ENCODE measurements at places on chromosomes 6 and 20.

GRCh38 chr6:29651413-29652197 is 5.3 kb upstream of the MOG start:
- DNase-seq: no peak

- DNase-seq: no peak
Observed at GRCh38 chr20:45672765-45673164, 2.7 kb upstream of the WFDC11 start.

GRCh38 chr6:143872201-143872600 is 7.9 kb downstream of the ZC2HC1B start:
- no peak for DNase-seq

- no peak for DNase-seq
Observed at GRCh38 chr6:143062551-143062950, 1.9 kb downstream of the AIG1 start.

DNA sequence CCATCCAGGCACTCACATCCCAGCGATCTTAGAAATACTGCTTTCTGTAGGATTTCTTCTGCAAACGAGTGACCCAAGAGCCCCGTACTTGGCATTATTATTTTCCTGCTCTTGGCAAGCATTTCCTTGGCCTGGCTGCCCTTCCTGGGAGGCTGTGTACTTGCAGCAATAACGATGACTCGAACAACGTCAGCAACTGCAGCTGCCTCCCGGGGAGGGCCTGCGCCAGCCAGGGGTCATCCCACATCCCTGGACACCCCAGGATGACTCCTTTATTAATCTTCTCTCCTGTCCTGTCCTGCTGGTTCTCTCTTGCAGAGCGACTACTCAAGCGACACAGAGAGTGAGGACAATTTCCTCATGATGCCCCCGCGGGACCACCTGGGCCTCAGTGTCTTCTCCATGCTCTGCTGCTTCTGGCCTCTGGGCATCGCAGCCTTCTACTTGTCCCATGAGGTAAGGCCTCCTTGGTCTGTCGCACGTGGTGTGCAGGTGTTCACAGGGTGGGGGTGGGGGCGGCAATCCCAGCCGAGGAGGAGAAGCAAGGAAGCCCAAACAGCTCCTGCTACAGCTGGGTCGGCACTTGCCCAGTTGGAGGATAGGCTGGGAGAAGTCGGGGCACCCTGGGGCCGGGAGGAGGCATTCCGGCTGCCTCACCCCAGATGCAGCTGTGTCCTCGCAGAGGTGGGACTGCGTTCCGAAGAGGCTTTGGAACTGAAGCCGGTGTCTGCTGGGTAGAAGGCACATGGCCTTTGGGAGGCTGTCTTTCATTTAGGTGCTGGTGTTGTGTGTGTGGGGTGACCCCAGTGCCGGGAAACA is 115.3 kb downstream of the SYNDIG1 start:
- DNase-seq: no peak

- DNase-seq: no peak
Observed at GRCh38 chr6:43893073-43893472, 123.1 kb downstream of the VEGFA start.

GRCh38 chr20:1489764-1490436 is 1.3 kb downstream of the SIRPB2 start:
- no peak for DNase-seq

DNA sequence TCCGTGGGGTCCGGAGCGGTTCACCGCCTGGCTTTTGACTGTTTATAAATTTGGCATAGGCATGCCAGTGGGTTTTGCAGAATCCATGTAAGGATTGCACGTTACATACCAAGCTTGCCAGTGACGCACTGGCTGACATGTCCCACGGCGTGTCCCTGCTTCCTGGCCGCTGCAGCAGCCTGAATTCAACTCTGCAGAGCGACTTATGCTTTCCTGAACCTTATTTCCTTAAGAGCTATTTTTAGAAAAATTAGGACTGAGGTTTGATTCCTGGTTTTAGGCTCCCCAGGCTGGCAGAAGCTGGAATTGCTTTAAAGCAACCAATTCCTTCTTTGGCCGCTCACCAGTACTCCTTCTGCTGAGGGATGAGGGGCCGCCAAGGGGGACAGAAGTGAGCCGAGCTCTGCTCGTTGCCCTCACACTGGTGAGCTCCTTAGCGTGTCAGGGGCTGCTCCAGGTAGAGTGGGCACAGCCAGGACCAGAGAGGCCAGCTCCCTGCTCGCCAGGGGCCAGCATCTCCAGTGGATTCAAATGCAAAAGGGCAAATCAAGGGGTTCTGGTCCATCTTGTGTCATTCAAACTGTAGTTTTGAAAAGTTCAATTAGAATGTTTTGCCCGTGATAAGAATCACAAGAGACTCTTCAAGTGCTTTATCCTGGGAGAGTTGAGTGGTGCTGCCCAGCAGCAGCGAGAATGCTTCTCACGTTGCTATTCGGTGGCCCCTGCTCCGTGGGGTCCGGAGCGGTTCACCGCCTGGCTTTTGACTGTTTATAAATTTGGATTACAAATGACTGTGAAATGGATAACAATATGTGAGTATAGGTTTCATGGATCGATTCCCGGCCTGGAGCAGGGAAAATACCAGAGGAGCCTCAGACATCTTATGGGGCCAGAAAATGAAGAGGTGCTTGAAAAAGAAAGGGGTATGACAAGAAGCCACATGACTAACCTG is 17.5 kb upstream of the IRF4 start:
- DNase-seq: no peak

- no peak for DNase-seq
Observed at GRCh38 chr20:16208443-16208842, 364.8 kb downstream of the KIF16B start.

GRCh38 chr6:112683926-112684325 is 336.8 kb downstream of the RFPL4B start:
- no peak for DNase-seq

DNA sequence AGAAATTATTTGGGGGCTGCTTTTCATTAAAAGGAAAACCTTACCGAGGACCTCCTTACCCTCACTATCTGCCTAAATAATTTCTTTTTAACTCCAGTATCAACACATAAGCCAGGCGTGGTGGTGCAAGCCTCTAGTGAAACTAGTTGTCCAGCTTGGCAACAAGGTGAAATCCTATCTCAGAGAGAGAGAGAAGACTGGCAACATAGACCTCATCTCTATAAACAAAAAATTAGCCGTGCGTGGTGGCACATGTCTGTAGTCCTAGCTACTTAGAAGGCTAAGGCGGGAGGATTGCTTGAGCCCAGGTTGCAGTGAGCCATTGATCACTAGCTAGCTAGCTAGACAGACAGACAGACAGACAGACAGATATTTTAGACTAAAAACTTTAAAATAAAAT is 92.5 kb downstream of the ARMC2 start:
- no peak for DNase-seq

- DNase-seq: no peak
Observed at GRCh38 chr20:10763112-10763511, 89.3 kb upstream of the JAG1 start.

GRCh38 chr6:139327038-139327437 is 35.2 kb upstream of the TXLNB start:
- no peak for DNase-seq

GRCh38 chr6:3228046-3228671 is 706 bp upstream of the TUBB2B start:
- DNase-seq: no peak

DNA sequence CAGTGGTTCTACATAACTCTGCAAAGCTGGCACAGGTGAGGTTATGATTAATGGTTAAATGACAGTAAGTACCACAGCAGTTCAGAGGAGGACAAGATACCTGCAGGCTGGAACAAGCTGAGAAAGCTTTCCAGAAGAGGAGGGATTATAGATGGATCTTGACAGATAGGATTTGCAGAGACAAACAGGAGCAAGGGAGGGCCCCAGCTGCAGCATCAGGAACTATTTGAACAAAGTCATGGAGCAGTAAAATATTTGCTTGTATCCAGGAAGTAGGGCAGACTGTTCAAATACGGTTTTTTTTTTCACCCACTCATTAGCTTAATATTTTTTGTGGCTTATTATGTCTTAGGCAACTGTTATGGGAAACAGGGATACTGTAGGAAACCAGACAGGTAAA is 144.4 kb upstream of the MAN1A1 start:
- DNase-seq: no peak

- DNase-seq: no peak
Observed at GRCh38 chr20:4153661-4154238, 138.4 kb upstream of the RNF24 start.

GRCh38 chr20:45323731-45324130 is 15.6 kb upstream of the MATN4 start:
- DNase-seq: no peak

DNA sequence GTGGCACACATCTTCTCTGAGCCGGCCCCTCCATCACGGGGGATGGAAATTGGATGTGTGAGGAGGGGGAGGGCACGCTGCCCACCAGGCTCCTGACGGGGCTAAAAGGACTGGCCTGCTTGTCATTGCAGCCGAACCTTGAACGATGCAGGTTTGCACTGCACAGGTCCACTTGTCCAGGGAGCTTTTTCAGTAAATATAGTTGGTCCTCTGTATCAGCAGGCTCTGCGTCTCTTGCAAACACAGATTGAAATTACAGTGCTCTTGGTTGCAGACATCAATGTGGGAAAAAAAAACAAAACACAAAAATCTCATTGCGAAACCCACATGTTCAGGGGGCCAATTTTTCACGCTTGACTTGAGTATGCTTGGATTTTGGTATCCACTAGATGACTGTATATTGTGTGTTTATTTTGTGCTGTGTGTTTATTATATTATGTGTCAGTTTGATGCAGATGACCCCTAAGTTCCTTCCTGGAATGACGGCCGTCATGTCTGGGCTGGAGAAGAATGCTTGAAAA is 29.2 kb downstream of the ERMARD start:
- no peak for DNase-seq

- no peak for DNase-seq
Observed at GRCh38 chr6:115796829-115797228, 263.9 kb downstream of the FRK start.

DNA sequence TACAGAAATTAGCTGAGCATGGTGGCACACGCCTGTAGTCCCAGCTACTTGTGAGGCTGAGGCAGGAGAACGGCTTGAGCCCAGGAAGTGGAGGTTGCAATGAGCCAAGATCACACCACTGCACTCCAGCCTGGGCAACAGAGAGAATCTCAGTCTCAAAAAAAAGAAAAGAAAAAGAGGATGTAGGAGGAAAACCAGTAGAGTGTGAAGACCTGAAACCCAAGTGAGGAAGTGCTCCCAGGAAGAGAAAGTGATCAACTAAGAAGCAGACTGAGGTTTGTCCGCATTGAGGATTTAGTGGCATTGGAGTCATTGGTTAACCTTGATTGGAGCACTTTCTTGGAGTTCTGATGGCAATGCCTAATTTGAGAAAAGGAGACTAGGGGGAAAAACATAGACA is 20.6 kb upstream of the TASP1 start:
- no peak for DNase-seq

GRCh38 chr6:11412011-11412424 is 125.5 kb upstream of the TMEM170B start:
- DNase-seq: no peak

DNA sequence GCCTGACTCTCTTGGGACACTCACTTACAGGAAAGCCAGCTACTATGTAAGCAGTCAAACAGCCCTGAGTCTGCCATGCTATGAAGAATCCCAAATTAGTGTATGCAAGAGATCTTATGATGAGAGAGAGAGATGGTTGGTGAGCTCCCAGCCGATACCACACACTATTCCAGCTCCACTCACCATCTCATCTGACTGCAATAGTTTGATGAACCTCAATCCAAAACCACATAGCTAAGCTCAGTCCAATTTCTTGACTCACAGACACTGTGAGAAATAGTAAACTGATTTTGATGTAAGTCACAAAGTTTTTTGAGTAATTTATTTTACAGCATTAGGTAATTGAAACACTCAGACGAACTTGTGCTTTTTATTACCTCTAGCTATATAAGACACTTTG is 441.4 kb downstream of the COL12A1 start:
- DNase-seq: no peak

DNA sequence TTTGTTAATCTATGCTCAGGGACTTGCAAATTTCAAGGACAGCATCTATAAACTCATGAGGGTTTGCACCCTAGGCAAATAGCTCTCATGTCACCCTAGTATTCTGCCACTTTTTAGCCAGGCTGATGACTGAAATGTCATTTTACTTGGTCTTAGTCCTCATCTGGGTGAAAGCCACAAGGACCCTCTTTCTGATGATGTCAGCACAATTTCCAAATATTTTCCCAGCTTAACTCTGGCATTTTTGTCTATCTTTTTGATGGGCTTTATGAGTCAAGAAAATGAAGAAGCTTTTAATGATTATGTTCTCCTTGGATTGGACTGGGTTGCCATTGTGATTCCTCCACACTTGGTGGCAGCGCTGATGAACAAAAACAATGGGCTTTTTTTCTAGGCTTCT is 420.1 kb upstream of the BTBD3 start:
- no peak for DNase-seq

GRCh38 chr20:24871480-24872213 is 77.4 kb upstream of the CST7 start:
- DNase-seq: no peak

DNA sequence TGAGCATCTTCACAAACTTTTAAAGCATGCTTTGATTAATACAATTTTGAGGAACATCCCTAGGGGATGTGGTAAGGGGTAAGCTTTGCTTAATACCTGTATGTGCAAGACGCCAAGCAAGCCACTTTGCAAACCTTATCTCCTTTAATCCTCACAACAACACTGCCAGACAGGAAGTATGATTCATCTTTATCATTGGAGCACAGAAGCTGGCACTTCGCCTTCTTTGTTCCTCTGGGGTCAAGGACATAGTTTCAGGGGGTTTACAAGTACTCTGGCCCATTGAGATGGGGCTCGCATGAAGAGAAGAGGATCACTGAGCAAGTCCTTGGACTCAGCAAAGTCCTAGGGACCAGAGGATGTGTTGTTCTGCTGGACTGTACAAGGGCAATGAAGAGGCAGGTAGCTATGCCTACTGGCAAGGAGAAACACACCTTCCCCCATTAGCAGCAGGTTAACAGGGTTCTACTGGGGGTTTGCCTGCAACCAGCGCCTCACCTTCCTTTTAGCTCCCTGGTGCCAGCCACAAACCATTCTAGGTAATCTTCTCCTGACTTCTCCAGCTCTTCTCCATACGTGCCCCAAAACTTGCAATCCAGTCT is 8.8 kb downstream of the TMEM244 start:
- DNase-seq: no peak

- DNase-seq: peak; percentile 46
Observed at GRCh38 chr6:13924949-13925881, at the start of gene RNF182. Gene RNF182, plus strand, starts transcription at chr6:13924952. Its CDS starts 52,168 bp downstream, at chr6:13977120.

- no peak for DNase-seq
Observed at GRCh38 chr6:1334684-1335083, 22.8 kb downstream of the FOXQ1 start.

DNA sequence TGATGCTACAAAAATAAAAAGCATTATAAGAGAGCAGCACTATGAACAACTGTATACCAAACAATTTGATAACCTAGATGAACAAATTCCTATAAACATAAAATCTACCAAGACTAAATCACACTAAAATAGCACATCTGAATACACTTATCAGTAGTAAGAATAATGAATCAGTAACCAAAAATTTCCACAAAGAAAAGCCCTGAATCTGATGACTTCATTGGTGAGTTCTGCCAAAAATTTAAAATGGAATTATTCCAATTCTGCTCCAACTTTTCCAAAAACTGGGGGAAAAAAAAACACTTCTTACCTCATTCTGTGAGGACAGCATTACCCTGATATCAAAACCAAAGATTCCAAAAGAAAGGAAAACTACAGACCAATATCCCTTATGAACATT is 206.2 kb downstream of the WDR27 start:
- DNase-seq: no peak
